ENCODE measurements at places on chromosomes 4 and X.

DNA sequence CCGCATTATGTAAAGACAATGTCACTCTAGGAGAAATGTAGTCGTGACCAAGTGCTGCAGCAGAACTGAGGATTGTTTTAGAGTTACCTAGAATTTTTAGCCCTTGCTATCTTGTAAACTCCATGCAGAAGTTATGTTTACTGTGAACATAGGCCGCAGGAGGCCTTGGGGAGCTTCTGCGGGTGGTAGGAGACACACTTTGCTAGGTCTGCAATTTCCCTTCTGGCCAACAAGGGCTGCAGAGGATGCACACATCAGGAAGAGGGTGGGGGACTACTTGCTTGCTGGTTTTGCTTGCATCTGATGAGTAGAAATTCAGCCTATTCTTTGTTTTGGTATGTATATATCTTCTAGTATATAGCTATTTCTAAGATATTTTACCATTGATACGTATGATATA, 23.1 kb downstream of the BANK1 start:
- DNase-seq: no peak

DNA sequence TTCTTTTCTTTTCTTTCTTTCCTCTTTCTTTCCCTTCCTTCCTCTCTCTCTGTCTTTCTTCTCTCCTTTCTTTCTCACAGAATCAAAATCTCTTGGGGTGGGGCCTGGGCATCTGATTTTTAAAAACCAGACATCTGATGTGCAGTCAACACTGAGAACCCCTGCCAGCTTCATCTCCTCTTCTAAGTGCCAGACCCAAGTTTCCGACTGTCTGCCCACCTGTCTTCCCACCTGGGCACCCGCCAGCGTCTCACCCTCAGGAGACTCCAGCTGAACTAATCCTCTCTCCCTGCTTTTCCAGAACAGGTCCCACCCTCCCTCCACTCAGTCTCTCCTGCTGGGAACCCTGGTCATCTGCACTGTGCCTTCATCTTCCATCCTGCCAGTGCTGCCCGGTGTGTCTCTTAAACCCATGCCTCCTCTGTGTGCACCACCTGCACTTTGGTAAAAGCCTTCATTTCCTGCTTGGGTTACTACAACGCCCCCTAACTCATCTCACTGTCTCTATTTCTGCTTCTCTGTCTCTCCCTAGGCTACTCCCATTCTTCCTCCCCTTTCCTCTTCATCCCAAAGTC, 2.8 kb downstream of the SOD3 start:
- no peak for DNase-seq

DNA sequence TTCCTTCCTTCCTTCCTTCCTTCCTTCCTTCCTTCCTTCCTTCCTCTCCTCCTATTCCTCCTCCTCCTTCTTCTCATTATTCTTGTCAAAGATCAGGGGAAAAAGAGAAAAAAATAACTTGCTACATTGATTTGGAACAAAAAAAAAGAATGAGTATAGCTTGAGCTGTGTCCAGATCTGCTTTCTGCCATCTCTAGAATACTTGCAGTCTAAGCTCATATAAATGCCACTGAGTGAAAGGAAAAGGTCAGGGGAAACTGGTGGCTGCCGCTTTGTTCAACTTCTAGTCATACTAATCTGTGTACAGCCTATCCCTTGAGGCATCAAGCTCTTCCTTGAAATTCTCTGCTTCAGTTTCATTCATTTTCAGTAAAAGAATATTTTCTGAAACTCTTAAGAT, 28.3 kb upstream of the EPHA5 start:
- no peak for DNase-seq

DNA sequence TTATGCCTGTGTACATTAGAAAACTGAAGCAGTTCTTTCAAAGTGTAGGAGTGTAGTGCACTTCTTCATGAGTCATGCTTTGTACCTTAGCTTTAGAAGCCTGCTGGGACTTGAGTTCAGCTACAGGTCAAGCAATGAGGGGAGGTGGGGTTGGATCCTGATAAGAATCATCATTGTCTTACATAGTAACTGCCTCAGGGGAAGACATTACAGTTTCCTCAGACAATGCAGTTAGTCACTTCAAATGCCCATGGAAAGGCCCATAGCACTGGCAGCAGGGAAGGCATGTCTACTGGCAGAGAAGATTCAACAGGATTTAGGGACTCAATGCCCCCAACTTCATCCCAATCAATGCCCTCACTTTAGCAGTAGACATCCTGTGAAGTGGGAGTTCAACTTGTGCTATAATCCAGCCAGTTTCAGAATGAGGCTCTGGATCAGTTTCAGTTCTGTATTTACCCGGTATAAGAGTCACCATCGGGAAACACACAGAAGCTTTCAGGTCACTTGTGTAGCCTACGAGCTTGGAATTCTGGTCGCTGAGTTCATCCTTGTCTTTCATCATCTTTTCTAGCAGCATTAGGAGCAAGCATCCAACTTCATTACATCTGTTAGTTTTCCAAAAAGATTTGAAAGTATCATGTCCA, 1216.5 kb downstream of the RAPGEF2 start:
- no peak for DNase-seq

DNA sequence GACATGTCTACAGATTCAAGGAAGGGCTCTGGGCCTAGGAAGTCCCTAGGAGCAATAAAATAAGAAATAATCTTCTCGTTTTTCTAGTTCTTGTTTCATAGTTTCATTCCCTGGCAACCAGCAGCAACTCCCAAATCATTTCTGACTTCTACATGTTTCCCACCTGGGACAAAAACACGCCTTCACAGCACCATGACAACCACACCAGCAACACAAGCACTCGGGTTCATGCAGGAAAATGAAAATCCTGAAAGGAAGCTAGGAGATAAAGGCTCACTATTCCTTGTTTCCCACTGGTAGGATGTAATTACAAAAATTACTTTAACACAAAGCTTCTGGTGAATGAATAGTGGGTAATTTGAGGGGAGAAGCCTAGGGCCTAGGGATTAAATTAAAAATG, 158.9 kb downstream of the ADAMTS3 start:
- no peak for DNase-seq

DNA sequence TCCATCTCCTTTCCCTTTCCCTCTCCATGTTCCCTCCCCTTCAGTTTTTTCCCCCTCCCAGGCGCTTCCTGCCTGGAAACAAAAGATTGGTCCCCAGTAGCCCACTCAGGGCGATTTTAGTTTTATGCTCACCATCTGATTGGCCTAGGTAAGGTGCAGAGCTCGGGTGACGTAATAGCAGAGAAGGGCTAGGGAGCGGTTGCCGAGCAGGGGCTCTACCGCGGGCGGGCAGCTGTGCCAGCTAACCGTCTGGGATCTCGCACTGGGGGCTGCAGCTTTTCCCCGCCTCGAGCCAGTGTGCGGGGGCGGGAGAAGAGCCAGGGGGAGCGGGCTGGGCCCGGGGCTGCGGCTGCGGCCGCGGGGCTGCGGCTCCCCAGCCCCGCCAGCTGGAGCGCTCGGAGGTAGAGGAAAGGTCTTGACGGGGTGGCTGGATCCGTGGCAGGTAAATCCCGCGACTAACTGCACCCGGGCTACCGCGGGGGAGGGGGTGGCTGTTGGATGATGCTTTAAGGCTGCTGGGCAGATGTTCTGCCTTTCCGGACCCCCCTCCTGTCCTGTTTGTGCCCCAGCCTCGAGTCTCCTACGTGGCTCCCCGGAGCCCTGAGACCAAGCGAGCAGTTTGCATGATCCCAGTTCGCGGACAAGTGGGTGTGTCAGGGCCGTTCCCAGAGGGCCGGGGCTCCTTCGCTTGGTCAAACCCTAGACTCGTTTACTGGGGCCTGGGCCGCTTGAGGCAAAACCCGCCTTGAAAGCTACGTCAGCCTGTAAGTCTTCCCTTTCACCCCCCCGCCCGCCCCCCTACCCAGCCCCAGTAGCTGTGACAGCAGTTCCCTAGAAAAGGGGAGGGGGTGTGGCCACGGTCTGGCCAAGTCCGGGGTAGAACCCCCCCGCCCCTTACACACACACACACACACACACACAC, at the start of gene PAK3:
PAK3 (plus strand) TSS at position 218 of the 922 bp plus-strand sequence. CDS start 26,913 bp downstream, outside the sequence.
- DNase-seq: no peak

GRCh38 chrX:148813422-148813821, 313.0 kb downstream of the AFF2 start:
- no peak for DNase-seq
